Stimulated activated CD4-positive, alpha-beta T cell treated with anti-CD3 and anti-CD28 coated beads, Interleukin-2, amount 100 ng/mL, for 24 hours (primary cell): ENCODE measurements at places on chromosomes 6 and 20.

- DNase-seq = no peak
Observed at GRCh38 chr6:30688569-30688968, 2.1 kb upstream of the PPP1R18 start.

- no peak for DNase-seq
Observed at GRCh38 chr20:8372824-8373380, 240.8 kb downstream of the PLCB1 start.

- no peak for DNase-seq
Observed at GRCh38 chr6:54860132-54860531, 13.6 kb downstream of the FAM83B start.

GRCh38 chr6:25583099-25583498 is 68.9 kb upstream of the SCGN start:
- no peak for DNase-seq

DNA sequence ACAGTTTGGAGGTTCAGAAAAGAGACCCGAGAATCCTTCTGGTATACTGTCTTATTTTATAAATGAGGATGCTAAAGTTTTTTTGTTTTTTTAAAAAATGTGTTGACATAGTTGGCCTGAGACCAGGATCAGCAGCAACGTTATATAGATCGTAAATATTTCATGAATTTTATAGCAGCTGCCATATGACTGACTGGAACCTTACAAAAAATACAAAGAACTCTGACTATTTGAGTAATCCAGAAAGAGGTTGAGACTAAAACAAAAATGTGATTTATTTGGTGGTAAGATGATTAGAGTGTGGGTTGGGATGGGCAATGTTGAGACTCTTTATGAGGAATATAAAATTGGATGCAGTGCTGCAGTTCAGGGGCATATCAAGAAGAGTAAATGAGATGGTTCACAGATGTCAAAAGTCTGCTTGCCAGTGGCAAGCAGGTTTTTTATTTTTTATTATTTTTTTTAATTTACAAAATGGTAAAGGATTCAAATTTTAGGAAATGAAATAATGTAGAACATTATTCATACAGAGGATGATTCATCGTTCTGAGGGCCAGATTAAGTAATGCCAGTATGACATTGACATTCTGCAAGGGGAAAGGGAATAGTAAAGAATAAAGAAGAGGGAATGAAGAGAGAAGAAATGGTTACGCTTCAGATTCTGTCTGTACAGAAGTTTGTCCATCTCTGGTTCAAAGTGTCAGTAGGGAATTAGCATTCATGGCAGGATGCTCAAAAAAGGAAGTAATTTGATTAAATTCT is 58.5 kb downstream of the SCAF8 start:
- no peak for DNase-seq

DNA sequence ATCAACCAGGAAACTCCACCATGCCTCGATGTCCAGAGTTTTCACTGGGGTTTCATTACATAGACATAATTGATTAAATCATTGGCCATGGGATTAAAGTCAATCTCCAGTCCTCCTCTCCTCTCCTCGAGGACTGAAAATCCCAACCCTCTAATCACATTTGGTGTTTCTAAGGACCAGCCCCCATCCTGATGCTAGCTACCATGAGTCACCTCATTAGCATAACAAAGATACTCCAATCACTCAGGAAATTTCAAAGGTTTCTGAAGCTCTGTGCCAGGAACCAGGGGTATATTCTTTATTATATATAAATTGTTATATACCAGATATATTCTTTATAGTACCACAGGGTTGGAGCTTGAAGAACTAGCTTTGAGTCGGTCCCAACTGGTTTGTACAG is 212.9 kb upstream of the PRND start:
- no peak for DNase-seq

GRCh38 chr6:27106382-27106781 is 141.1 kb upstream of the PRSS16 start:
- no peak for DNase-seq

DNA sequence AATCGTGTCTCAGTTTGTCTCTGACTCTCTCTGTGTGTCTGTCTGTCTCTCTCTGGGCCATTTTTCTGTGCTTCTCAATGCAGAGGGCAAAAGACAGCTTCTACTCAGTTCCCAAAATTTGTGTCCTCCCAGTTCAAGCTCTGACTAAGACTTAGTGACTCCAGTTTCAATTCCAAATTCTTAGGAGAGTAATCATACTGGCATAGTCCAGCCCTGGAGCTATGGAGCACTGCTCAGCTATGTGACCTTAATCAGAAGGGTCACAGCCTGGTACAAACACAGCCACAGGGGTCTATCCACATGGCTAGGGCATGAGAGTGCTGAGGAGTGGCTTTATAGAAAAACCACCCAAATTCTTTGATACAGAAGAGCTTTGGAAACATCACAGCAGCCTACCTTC is 91.9 kb downstream of the FOXF2 start:
- DNase-seq = no peak

- no peak for DNase-seq
Observed at GRCh38 chr6:45002390-45003105, 325.6 kb upstream of the RUNX2 start.

GRCh38 chr6:145169726-145170224 is 565.5 kb downstream of the EPM2A start:
- no peak for DNase-seq

DNA sequence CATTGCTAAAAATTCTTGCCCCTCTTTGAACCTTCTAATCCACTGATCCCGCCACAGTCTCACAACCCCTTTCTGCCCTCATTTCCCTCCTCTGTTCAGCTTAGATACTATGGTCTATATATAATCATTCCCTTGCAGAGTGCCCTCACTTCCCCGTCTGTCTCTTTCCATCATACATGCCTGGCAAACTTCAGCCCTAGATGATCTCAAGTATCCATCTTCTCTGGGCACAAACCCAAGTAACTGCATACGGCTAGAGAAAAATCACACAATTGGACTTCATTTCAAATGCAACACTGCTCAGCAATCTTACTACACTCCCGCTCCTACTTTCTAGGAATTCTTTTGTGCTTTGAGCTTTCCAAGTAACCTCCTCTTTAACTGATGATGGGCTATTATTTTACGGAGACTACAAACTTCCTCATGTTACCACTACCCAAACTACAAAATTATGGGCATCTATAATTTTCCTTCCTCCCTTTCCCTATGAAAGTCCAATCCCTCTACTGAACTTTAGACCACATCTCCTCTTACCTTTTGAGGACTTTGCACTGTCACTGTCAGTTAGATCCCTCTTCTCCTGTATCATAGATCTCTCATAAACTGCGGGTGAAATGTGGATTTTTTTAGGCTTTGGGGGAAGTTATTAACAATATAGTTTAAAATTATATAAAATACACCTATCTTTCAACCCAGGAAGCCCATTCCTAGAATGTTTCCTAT is 135.6 kb downstream of the BTBD9 start:
- no peak for DNase-seq

GRCh38 chr6:73032586-73032985 is 192.7 kb downstream of the KHDC1L start:
- DNase-seq = no peak

DNA sequence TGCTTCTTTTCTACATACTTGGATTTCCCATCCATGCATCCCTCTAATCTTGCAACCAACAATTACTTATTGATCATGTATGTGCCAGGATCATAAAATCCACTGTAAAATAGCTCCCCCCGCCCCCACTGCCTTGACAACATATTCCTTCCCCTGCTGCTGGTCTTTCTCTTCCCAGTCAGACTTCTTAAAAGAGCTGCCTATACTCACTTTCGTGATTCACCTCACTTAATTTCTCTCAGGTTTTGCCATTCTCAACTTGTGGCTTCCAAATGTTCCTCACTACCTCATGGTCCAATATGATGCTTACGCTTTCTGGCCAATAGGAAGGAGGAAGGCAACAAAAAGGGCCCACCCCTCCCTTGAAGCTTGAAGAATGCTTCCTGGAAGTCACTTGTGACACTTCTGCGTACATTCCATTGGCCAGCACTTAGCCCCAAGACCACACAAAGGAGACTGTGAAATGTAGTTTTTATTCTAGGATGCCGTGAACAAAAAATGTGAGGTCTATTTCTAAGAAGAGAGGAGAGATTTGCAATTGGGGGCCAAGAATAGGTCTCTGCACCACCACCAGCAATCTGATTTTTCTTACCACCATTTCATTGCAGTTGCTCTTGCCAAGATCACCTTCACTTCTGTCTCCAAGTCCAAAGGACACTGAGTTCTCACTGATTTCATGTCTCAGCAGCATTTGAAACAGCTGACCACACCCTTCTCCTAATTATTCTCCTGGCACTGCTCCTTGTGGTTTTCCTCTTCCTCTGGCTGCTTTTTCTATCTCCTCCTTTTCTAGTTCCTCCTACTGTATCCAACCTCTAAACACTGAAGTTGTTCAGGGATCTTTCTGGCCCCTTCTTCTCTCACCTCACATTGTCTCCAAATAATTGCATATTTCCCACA is 30.8 kb downstream of the CD164 start:
- DNase-seq = no peak

DNA sequence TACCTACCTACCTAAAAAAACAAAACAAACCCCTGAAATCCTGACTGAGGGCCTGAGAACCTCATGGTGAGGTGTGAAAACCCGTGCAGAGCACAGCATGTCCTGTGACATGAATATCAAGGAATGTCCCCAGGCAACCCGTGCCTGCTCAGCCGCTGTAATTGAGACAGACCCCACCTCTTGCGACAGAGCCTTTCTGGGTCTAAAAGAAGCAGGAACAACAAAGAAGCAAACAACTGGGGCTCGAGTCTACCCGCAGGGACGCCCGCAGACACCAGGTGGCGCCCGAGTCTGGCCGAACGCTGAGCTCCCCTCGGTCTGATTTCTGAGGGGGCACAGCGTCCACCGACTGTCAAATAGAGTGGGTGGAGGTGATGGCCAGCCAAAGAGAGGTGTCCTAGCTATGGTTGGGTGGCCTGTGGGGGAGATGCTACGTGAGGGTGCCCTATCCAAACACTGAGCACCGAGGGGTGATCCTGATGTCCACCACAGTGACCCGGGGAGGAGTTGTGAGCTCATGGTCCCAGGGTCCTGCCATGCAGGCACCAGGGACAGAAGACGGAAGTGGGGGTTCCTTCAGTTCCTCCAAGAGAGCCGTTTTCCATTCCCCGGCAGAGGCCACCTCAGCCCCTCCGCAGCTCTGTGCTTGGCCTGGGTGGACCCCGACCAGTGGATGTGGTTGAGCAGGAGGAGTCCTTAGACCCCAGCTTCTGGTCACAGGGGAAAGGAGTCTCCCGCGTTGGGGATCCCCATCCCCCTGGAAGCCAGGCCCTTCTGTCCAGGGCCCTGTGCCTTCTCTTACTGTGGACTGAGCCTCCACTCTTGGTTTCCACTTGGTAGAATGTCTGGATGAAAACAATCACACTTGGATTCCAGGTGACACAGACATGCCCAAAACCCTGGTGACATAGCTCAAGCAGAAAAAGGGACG is 268.2 kb downstream of the CDC5L start:
- peak; percentile 83 for DNase-seq
